ENCODE measurements at places on chromosomes 6 and 20. TPM values are rescaled to one million over a fixed set of nuclear protein-coding genes. Genes with fewer than 3 reads are reported as not detected.

DNA sequence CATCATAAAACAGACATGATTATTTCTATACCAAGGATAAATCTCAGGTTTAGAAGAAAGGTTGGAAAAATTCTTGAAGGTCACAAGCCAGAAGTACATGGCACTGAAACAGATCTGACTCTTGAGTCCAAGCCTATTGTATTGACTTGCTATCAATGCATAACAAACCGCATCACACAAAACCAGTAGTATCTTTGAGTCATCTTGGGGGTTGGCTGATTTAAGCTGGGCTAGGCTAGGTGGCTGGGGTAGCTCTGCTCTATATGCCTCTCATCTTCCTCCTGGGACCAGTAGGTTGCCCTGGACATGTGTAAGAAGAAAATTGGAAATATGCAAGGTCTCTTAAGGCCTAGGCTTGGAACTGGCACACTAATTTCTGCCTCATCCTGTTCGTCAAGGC is 37.0 kb upstream of the RAB23 start:
- no peaks in the 10 kb centered on the region for H3K36me3 ChIP-seq
- H3K4me1 ChIP-seq = peaks cover 36% of the 10 kb centered on the region
- H3K4me3 ChIP-seq = no peak overlapping the region
- DNase-seq = no peak
- H3K27ac ChIP-seq = peak overlapping the region; percentile 85

Gene NRSN1
- total RNA-seq = not detected

Gene PI16
- not detected for total RNA-seq

DNA sequence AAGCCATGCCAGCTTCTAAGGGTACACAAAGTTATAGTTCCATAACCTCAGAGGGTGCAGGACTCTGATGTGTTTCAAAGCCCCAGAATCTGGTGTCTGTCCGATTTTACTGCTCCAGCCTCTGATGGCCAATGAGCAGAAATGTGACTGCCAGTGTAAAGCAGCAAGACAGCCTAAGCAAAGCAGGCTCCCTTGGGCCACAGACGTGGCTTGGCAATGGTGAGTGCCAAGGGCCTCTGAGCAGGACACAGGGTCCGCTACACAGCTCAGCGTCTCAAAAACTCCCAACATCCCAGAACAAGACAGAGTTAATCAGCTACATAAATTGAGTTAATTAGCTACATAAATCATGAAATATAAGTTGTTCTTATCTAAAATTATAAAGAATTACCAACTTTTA is 69.2 kb downstream of the PCSK2 start:
- no peak overlapping the region for H3K27ac ChIP-seq
- no peaks in the 10 kb centered on the region for H3K4me1 ChIP-seq
- no peak for DNase-seq

Gene PRL
- total RNA-seq = not detected

Gene WFDC12
- not detected for total RNA-seq

DNA sequence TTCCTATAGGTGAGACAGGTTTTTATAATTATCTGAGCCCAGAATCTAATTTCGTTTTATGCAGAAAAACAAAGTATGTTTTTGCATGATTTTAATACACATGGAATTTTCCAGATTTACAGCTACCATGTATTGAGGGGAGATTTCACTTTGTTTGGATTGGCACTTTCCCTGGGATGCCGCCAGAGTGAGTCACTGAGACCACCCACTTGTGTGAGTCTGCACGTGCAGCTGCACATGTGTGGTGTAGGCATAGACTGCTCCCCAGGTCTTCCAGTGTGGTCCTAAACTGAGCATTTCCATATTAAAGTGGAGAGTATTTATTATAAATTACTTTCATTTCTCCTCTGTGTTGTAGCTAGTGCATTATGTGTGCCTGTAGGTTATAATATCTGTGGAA is 186.8 kb downstream of the UBE3D start:
- peaks cover 29% of the 10 kb centered on the region for H3K4me1 ChIP-seq
- H3K4me3 ChIP-seq = no peak overlapping the region
- H3K36me3 ChIP-seq = no peaks in the 10 kb centered on the region
- H3K27ac ChIP-seq = no peak overlapping the region

Gene SLC26A8
- not detected for total RNA-seq

GRCh38 chr6:154257067-154257466 is 99.5 kb downstream of the IPCEF1 start:
- no peaks in the 10 kb centered on the region for H3K36me3 ChIP-seq
- no peaks in the 10 kb centered on the region for H3K27me3 ChIP-seq
- H3K27ac ChIP-seq = no peak overlapping the region
- DNase-seq = no peak
- H3K4me1 ChIP-seq = no peaks in the 10 kb centered on the region
- H3K4me3 ChIP-seq = no peak overlapping the region

Gene RCAN2
- 9.9 TPM for total RNA-seq

- DNase-seq = no peak
- no peak overlapping the region for H3K27ac ChIP-seq
- no peaks in the 10 kb centered on the region for H3K36me3 ChIP-seq
- peaks cover 12% of the 10 kb centered on the region for H3K27me3 ChIP-seq
These were observed 6.8 kb upstream of the TULP1 start for GRCh38 chr6:35519313-35520015.

Gene CUTA
- 232 TPM for total RNA-seq

DNA sequence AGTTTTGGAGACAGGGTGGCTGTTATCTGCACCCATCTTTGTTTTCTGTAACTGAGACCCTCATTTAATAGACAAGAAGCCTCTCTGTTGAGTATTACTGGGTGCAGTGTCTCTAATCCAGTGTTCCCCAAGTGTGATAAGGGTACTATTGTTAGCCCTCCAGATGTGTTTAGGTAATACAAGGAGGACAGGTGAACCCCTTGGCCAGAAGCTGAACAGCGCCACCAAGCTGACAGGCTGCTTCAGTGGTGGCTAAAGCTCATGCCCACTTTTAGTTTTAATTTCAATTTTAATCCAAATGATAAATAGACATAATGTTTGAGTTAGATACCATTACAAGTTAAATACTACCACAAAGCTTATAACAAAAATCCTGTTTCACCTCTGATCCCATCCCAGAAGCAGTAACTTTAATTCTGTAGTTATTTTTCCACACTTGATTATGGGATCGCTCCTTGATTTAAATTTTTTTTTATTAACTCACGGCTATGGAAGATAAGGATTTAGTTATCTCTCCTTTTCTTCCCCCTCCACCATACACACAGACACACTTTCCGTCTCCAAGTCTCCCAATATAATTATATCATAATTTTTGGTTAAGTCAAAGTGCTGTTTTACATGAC is 8.4 kb upstream of the STK35 start:
- no peak overlapping the region for H3K4me3 ChIP-seq
- H3K27me3 ChIP-seq = peaks cover 25% of the 10 kb centered on the region
- H3K27ac ChIP-seq = no peak overlapping the region
- no peaks in the 10 kb centered on the region for H3K36me3 ChIP-seq

DNA sequence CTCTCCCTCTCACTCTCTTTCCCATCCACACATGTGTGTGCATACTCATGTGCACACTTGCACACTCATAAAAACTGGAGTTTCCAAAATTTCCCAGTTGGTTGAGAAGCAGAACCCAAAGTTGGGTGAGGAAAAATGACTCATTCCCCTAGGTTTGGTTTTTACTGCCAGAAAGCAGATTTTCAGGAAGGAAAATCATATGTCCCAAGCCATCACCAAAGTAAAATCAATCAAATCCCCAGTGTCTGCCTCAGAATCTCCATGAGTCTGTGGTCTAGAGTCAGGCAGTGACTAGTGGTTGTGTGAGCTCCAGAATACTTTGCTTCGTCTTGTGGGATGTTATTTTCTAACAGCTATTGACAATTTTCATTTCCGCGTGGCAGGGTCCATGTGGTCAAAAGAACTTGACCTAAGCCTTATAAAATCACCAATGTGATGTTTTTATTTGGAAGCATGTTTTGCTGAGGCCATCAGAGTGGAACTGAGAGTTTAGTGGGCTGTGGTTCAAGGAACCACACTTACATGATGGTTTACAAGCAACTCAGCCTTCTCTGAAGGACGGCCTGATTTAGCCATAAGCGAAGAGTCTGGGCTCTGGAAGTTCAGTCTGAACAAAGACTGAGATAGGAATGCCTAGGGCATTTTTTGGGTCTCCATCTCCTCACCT is 81.9 kb upstream of the CCN6 start:
- peak overlapping the region; percentile 99 for H3K27ac ChIP-seq
- H3K27me3 ChIP-seq = no peaks in the 10 kb centered on the region
- H3K4me1 ChIP-seq = peaks cover 23% of the 10 kb centered on the region
- no peaks in the 10 kb centered on the region for H3K36me3 ChIP-seq
- peak; percentile 70 for DNase-seq

Gene RIN2
- 22.8 TPM for total RNA-seq

GRCh38 chr6:44500074-44500473 is 112.6 kb downstream of the CDC5L start:
- H3K27me3 ChIP-seq = peaks cover 20% of the 10 kb centered on the region
- no peak overlapping the region for H3K4me3 ChIP-seq
- DNase-seq = no peak

DNA sequence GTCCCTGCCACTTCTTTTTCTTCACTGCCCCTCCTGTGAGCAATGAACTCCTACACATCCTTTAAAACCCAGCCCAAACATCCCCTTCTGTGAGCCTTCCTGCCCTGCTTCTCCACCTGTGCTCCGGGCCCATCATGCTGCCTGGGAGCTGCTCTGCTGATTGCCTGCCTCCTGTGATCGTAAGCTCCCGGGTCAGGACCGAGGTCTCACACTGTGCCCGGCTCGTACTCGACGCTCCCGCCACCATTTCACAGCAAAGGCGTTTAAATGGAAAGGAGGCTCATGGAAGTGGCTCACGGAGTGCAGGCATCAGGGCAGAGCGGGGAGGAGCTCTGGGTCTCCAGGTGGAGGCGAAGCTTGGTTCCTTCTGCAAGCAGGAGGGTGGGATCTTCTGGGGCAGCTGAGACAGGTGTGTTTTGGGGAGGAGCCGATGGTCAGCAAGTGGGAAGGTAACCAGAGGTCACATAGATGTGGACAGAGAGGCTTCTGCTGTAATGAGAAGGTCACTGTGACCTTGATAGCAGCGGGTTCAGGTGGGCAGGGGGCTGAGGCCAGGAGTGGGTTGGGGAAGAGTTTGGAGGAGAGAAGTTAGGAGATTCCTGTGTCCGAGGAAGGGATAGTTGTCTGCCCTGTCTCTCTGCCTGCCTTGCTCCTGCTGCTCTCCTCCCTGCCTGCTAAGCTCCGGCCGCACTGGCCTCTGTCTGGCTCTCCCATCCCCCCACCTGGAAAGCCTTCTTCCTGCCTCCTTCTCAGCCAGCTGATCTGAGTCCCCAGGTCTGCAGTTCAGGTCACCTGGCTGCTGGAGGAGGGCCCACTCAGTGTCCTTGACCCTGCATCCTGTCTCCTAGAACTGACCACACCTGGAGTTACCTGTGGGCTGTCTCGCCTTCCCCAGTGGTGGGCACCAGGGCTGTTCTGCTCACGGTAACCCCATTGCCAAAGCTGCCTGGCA is 52.7 kb upstream of the FRMD1 start:
- no peaks in the 10 kb centered on the region for H3K27me3 ChIP-seq
- DNase-seq = no peak
- no peaks in the 10 kb centered on the region for H3K36me3 ChIP-seq
- H3K4me1 ChIP-seq = peaks cover 17% of the 10 kb centered on the region
- H3K27ac ChIP-seq = no peak overlapping the region

GRCh38 chr6:125529061-125529460 is 220.4 kb upstream of the HEY2 start:
- H3K4me3 ChIP-seq = no peak overlapping the region
- H3K27me3 ChIP-seq = no peaks in the 10 kb centered on the region
- no peak overlapping the region for H3K27ac ChIP-seq
